Small intestine (tissue), 16 donors: ENCODE measurements at places on chromosomes 6 and 20.

GRCh38 chr20:23021541-23021940 is 13.6 kb upstream of the SSTR4 start:
- no peak for DNase-seq

GRCh38 chr6:156109713-156110112 is 654.1 kb upstream of the NOX3 start:
- DNase-seq: no peak

DNA sequence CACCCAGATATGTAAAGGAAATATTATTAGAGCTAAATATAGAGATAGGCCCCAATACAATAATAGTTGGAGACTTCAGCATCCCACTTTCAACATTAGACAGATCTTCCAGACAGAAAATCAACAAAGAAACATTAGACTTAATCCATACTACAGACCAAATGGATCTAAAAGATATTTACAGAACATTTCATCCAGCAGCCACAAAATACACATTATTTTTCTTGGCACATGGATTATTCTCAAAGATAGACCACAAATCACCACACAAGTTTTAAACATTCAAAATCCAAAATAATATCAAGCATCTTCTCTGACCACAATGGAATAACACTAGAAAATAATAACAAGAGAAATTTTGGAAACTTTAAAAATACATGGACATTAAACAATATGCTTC is 1159.1 kb upstream of the CITED2 start:
- DNase-seq: no peak

DNA sequence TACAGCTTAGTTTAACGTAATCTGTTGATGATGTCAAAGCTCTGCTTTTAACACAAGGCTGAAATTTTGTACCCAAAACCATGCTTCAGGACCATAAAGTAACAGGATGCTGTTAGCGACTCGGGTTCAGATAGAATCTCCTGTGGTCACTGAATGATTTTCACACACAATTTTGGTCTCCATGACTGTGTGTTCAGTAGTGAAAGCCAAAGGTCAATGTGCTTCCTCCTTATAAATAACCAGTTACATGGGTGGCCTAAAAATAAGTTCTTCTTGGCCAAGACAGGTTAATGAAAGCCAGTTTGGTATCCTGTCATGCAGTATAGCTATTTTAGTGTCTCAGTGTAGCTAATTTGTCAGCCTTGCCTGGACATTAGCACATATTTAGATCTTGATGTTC is 19.1 kb upstream of the LOC128125822 start:
- DNase-seq: no peak

DNA sequence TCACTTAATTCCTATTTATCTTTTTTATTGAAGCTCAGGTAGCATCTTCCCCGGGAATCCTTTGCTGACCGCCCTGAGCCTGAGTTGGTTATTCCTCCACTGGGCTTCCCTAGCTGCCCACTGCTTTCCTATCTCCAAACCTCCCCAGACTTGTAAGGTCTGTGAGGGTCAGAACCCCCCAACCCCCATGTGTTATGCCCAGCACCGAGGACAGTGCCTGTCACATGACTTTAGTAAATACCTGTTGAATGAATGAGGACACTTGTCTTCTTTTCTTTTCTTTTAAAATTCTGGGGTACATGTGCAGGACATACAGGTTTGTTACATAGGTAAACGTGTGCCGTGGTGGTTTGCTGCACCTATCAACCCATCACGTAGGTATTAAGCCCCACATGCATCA is 105.9 kb downstream of the UST start:
- DNase-seq: no peak

DNA sequence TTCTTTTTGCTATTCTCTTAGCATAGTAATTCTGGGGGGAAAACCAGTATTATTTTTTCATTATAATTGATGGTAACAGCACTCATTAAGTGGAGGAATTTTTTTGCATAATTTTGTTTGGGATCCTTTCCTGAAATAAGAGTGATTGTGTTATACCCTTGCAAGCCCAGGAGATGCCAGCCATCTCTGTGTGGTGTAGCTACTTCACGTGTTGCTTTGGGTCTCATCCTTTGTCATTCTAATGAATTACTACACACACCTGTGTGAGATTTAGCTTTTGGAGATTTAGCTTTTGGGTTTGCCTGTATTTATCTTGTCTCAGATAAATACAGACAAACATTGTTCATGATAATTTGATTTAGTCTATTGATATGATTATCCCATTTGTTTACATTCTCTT is 76.5 kb downstream of the SH3BGRL2 start:
- DNase-seq: no peak

GRCh38 chr6:21501021-21501354 is 92.6 kb upstream of the SOX4 start:
- DNase-seq: peak; percentile 32

GRCh38 chr20:61752576-61752975 is 313.1 kb downstream of the TAF4 start:
- no peak for DNase-seq

- no peak for DNase-seq
Measured at GRCh38 chr6:126747728-126748540, 370.5 kb upstream of the RSPO3 start.

DNA sequence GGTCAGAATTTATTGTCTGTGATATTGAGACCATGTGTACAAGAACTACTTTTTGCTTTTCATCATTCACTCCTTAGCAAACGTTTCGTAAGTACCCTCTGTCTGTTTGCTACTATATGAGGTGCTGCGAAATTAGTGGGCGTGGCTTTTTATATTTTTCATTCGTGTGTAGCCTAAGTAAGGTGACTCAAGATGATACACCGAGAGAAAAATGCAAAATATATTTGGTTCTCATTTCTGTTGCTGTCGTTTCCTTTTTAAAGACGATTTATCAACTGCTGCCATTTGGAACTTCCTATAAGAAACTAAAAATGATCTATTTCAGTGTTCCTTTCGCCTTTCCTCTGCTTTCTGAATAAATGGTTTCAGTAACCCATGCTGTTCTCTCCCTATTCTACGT is 61.2 kb downstream of the VAPB start:
- no peak for DNase-seq

GRCh38 chr6:130697271-130697994 is 129.8 kb upstream of the SMLR1 start:
- DNase-seq: peak; percentile 9

- no peak for DNase-seq
Measured at GRCh38 chr6:111672761-111673450, 67.2 kb upstream of the TRAF3IP2 start.

GRCh38 chr6:34524971-34525370 is 31.2 kb downstream of the SPDEF start:
- DNase-seq: no peak

DNA sequence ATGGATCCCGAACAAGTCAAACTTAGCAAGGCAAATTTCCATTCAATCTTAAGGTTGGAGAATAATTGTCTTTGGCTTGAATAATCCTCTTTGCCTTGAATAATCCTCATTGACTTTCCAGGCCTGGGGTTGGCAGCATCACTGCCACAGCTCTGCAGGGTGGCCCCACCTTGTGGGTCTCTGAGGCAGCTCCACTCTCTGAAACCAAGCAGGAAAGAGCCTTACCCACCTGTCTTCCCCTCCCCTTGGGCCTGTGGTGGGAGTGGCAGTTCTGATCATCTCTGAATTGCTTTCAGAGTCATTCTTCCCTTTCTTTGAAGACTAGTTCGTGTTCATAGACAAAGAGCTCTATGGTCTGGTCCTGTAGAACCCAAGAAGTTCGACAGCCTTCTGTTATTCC is 47.5 kb downstream of the KCNQ5 start:
- no peak for DNase-seq

DNA sequence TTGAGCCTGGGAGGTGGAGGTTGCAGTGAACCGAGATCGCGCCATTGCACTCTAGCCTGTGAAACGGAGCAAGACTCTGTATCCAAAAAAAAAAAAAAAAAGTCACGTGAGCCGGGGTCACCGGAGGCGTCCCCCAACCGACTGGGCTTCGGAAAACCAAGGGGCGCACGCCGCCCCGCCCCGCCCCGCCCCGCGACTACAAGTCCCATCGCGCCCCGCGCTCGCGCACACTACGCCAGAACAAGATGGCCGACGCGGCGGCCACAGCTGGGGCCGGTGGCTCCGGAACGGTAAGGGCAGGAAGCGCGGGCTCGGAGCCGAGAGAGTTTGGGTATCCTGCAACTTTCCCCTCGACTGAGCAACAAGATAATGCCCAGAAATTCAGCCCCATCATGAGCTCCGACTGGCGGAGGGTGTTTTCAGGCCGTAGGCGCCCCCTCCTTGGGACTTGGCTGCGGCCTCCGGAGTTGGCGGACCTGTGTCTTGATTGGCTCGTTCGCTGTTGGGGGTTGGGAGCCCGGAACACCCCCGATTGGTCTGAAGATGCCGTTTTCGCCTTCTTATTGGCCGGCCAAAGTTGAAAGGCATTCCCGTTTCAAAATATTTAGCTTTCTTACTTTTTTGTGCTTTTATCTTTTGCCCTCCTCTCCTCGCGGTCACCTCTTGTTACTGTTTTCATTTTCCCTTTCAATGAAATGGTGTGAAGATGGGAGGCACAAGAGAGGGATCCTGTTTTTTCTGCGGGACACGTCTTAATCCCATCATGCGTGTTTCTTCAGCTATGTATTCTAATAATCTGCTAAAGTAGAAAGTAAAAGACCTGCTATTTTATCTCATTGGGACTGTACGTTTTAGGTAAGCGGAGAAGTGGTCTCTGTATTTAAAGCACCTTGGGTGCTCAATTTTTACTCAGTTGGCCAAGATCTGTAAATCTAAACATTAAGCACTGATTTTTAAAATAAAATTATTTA is at the start of gene TAF8:
TAF8 (plus strand) TSS at position 228 of the 971 bp plus-strand sequence; CDS start at position 246, 18 bp downstream.
- DNase-seq: peak; percentile 92

GRCh38 chr20:59628171-59628570 is 23.8 kb downstream of the PHACTR3 start:
- DNase-seq: no peak

- DNase-seq: no peak
Measured at GRCh38 chr20:20495729-20496503, 128.0 kb downstream of the INSM1 start.

DNA sequence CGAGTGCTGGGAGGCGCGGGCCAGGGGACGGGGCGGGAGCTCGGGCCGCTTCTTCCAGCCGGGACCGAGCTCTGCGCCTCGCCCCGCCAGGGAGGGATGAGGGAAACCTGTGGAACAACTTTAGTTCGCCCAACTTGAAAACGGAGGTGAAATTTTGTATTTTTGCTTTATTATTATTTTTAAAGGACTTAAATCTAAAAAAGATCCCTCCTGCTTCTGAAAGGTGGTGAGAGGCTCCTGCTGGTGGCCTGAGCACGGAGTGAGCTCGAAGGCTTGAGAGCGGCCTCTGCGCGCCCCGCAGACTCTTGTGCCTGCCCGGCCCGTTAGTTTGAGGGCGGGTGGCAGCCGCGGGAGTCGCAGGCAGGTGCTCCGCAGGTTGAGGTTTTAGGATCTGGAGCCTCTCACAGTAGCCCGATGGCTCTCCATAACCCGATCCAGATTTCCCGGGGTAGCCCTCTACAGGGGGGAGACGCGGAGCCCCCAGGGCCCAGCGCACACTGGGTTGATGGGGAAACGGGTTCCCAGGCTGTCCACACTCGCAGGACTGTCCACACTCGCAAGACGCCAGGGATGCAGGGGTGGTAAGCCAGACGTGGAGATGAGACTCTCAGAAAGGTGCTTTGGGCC is 46.2 kb upstream of the SUPT3H start:
- peak; percentile 32 for DNase-seq

GRCh38 chr6:142444376-142444775 is 142.6 kb downstream of the ADGRG6 start:
- DNase-seq: no peak

DNA sequence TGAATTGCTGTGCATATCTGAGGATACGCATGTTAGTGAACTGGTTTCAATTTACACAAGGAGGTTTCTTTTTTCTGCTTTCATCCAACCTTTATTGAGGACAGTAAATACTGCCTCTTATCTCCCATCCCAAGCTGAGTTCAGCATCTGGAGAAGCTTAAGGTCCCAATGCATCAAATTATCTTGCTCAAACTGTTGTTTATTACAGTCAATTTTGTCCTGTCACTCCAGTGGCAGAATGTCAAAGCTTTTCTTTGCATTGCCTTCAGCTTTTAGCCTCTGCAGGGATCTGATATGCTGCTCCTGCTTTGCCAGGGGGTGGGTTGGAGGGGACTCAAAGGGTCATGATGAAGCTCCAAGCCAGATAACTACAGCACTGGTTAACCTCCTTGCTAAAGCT is 435.4 kb upstream of the SOX4 start:
- no peak for DNase-seq

DNA sequence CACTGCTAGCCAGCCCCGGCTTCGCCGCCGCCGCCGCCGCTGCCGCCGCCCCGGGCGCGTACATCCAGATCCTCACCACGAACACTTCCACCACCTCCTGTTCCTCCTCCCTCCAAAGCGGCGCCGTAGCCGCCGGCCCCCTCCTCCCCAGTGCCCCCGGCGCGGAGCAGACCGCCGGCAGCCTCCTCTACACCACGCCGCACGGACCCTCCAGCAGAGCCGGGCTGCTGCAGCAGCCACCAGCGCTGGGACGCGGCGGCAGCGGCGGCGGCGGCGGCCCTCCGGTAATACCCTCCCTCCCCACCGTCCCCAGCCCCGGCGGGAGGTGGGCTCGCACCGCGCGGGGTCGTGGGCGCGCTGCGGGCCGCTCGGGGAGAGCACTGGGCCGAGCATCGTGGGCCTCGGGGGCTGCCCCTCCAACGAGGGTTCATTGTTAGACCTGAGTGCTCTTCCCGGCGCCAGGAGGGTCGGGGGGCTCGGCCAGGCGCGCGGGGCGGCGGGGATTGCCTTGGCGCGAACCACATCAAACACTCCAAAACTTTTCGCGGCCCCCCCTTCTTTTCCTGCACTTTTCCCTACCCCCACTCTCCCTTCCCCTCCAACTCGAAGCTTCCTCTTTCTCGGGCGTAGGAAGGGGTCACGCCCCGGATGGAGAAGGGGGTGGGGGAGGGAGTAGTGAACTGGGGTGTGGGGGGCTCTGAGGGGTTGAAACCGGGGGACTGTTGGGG is 827 bp downstream of the E2F3 start:
- peak; percentile 71 for DNase-seq

- peak; percentile 54 for DNase-seq
Measured at GRCh38 chr20:18431206-18431605, 35.6 kb downstream of the DZANK1 start.

- DNase-seq: peak; percentile 9
Measured at GRCh38 chr6:37258405-37259105, 611 bp upstream of the TMEM217 start.

GRCh38 chr20:36149469-36149868 is 5.1 kb upstream of the EPB41L1 start:
- DNase-seq: no peak

DNA sequence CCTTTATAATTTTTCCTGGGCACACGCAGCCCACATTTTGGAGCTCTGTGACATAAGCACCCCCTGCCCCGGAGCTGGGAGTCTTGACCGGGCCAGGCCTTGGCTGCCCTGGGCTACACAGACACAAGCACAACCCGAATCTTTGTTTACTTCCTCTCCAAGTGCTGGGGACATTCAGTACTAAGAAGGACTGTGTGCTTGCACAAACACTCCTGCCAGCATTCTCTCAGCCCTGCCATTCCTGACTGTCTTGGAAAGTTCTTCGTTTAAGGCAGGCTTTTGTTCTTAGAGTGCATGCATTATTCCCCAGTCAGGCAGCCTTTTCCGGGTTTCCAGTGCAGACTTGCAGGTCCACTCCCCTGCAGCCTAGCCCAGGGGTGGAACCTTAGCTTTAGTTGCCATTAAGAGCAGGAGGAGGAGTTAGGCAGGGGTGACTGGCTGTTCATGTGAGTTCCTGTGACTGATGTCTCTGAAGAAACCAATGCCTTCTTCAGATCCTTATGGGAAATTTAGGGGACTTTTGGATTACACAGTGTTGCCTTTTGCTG is 28.6 kb downstream of the FOXO3 start:
- peak; percentile 75 for DNase-seq

GRCh38 chr6:30489081-30490025 is at the start of gene HLA-E:
HLA-E (plus strand) TSS chr6:30489509; CDS start chr6:30489532, 23 bp downstream.
- DNase-seq: peak; percentile 100

GRCh38 chr6:16770701-16771569 is 9.7 kb upstream of the ATXN1 start:
- DNase-seq: peak; percentile 80
